ENCODE measurements at places on chromosomes 3 and 15.
A peak's percentile ranks its signal among the peaks of the same experiment; 100 is the strongest.

DNA sequence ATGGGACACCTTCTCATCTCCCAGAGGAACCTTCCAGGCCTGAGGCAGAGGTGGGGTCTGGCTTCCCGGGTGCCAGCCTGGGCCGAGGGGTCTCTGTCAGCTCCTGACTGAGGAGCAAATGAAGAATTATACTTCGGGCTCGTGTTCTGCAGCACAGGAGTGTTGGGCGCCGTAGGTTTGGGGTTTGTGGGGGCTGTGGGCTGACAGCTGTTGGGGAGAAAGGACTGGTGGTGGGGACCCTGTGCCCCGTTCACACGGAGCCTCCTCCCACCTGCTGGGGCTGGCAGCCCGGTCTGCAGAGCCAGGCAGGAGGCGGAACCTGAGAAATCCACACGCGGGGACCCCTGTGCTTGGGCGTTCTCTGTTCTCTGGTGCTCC, 59.7 kb downstream of the ADAMTS7 start:
- no peak for ATAC-seq

DNA sequence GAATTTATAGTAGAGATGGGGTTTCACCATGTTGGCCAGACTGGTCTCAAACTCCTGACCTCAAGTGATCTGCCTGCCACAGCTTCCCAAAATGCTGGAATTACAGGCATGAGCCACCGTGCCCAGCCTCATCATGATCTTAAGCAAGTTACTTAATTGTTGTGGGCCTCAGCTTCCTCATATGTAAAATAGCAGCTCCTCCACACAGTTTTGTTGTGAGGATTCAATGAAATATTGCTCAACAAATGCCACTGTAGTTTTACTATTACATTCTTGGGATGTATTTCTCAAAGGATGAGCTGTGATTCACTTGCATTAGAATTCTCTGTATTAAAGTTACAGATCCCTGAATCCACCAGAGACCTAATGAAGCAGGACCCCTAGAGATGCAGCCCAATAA, 168.8 kb downstream of the ADAMTS9 start:
- no peak for ATAC-seq

DNA sequence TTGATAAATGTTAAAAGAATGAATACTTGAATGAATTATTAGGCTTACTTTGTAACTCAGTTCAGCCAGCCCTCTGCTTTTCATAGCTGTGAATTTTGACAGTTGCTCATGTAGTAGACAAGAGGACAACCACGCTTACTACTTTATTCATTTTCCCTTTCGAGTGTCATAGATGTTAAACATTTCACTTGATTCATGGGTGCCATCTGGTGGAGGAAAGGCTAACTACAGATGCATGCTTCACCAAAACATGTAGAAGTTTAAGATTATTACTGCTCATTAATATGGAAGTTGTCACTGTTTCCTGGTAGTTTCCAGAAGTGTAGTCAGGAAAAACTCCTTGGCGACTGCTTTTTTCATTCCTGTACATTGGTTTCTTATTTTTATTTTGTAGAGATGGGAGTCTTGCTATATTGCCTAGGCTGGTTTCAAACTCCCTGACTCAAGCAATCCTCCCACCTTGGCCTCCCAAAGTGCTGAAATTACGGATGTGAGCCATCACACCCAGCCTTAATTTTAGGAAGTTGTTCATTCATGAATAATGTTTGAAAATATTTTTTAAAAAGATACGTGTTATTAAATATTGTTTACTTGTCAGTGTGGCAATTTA, 163.2 kb downstream of the B3GALNT1 start:
- ATAC-seq = peak; percentile 44

DNA sequence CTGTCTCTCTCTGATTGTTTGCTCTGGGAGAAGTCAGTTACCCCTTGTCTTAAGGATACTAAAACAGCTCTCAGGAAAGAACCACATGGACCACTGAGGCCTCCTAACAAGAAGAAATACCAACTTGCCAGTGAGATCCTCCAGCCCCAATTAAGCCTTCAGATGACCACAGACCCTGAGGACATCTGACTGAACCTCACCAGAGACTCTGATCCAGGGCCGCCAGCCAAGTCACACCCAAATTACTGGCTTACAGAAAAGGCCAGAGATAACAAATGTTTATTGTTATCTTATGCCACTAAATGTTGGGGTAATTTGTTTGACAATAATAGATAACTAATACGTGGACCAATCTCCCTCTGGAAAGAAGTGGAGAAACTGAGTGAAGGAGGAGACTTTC, 40.2 kb downstream of the SLC12A8 start:
- no peak for ATAC-seq

DNA sequence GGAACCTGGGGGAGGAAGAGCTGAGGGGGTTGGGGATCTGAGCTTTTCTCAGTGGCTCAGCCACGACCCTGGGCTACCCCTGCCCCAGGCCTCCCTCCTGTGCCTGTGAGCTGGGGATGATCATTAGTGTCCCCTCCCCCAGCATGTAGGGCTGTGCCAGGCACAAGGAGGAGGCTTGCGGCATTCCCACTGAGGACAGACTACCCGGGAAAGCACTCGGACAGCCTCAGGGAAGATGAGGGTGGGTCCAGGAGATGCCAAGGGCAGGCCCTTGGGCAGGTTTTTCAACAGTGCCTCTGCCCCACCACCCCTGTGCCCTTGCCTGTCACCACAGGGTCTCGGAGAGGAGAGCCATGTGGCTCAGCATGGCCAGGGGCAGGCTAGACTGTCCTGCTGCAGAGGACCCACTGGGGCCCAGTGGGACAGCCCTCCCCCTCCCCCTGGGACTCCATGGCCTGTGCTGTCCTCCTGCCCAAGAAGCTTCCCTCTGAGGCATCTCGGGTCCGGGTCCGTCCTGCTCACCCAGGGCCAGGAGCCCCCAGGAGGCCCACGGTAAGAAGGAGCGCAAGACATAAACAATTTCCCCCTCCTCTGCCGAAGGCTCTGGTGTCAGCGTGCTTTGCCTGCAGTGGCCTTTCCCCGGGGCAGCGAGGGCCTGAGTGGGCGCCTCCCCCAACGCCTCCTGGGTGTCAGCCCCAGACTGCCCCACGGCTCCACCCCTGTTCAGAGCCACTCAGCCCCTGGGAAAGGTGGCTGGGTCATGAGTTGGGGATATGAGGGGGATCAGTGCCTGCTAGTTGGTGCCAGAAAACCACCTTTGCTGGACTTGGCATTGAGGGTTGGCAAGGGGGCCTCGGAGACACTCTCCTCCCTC, 192.5 kb downstream of the GOLGA6L6 start:
- no peak for ATAC-seq

DNA sequence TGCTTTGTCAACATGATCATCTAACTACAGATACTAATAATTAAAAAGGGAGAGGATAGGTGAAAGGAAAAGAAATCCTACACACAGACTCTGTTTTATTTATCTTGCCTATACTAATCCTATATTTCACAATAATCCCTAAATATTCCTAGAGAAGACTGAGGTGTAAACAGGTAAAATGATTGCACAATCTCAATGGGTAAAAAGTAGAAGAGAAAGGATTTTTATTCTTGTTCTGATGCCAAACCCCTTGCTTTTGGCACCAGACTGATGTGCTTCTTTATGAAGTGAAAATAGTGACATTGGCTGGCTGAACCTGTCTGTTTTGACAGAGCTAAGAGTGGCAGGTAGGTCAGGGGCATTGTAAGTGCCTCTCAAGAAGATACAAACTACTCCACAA, 101.9 kb upstream of the ZPLD1 start:
- no peak for ATAC-seq
